ENCODE measurements at places on chromosomes 16 and 17.

DNA sequence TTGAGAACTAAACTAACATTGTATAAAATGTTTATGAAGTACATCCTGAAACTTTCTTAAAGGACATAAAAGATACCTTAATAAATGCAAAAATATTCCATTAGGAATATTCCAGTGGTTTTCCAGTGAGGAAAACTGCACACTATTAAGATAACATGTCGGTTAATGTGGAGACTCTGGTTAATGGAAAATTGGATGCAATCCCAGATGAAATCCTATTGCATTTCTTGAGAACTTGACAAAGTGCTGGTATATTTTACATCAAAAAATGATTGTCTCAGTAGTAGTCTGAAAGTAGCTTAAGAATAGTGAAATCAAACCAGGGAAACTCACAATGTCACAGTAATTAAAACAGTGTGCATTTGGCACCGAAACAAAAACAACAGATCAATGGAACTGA lies 202.5 kb upstream of the MON1B start:
- no peak for DNase-seq

GRCh38 chr16:86037999-86038925 lies 139.3 kb downstream of the IRF8 start:
- DNase-seq: no peak

DNA sequence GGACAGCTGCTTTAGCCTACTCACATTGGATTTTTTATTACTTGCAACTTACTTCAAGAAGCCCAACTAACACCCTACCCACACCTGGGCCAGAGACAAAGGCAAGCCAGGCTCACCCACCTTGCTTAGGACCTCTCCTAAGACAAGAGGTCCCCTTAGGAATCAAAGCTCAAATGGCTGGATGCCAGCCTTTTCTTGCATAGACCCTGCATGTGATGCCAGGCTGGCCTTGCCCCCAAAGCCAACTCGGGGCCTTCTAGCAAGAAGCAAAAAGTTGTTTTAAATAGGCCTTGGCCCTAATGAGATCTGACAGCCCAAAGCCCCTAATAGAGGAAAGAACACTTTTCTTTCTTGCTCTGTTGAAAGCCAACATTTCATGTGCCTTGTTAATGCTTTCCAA lies 20.7 kb downstream of the GPRC5B start:
- DNase-seq: no peak

DNA sequence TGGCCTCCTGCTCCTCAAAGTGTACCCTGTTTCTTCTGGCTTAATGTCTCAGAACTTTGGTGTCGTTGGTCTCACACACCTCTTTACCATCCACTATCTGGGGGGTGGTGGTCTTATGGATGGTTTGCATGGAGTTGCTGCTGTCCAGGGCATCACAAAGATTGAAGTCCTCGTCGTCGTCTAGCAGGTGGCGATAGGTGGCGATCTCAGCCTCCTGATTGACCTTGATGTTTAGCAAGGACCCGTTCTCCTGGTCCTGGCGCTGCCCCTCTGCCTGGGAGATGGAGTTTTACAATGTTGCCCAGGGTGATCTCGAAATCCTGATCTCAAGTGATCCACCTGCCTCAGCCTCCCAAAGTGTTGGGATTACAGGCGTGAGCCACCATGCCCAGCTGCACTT lies 31.1 kb upstream of the HELZ start:
- DNase-seq: no peak

DNA sequence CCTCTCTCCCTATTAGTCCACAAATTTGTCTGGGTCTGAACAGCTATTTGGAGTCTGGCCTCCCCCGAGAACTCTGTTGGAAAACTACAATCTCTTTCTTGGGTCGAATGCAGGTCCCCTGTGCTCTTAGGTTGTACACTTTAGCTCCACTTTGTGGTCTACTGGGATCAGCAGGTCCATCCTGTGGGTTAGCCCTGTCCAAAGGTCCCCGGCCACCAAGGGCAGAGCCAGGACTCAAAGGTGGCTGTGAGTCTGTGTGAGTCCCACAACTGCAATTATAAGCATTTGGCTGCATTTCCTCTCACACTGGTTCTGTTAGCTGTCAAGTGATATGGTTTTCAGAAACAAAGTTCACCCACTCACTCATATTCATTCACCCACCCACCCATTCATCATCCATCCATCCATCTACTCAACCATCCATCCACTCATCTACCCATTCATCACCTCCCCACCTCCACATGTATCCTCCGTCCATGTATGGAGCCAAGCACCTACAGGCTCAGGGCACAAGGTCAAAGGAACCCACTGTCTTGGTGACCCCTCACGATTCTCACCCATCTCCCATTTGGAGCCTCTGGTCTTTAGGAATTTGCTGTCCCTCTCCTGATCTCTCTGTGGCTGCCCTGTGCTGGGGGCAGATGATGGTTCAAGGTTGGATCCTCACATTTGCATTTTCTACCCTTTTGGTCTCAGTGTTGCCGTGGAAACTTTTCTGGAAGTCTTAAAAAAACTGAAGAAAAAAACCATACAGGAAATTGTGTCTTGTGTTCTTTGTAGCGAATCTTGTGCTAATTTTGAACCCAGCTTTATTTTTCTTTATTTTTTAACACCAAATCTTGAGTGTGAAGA lies 45.8 kb downstream of the IRF8 start:
- no peak for DNase-seq

DNA sequence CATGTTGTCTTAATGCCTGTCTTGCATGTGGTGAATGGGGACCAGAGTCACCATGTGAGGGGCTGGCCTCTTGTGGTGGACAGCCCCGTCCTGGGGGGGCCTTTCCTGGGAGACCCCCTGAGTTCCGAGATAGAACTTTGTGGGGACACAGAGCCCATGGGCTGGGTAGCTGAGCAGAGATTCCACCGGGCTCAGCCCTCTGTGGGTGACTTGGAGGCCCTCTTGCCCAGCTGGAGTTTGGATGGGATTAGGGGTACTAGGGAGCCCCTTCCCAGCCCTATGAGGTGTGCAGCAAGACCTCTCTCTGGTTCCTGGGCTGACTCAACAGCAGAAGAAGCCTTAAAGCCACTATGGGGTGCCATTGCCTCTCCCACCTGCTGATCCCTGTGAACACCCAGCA lies 38.1 kb downstream of the MRC2 start:
- DNase-seq: no peak

GRCh38 chr17:3802461-3803307 lies 1.7 kb upstream of the ITGAE start:
- DNase-seq: no peak

GRCh38 chr16:47260503-47260902 lies 116.8 kb upstream of the NETO2 start:
- DNase-seq: no peak

DNA sequence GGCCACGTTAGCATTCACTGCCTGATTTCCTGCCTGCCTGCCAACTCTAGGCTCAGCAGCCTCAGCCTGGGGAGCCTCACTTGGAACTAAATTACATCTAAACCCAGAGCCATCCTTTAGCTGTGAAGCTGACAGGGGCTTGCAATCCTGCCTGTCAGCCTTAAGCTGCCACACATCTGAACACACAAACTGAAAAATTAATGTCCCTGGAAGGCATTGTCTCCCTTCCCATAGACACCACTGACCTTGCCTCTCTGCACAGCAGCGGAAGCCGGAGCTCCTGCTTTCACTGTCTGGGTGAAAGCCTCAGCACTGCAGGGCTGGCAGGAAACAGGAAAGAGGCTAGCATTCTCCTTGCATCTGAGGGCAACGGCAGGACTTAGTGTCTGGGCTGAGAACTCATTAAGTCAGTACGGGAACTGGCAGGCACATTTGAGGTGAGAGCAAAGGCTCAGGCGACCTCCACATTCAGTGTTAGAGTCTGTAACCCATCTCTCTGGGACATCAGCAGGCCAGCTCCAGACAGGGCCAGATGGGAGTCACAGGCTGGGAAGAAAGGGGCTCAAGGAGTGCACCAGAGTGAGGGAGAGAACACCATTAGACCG lies 452.4 kb upstream of the C16orf82 start:
- no peak for DNase-seq

GRCh38 chr17:14704121-14704520 lies 403.2 kb downstream of the HS3ST3B1 start:
- DNase-seq: no peak

DNA sequence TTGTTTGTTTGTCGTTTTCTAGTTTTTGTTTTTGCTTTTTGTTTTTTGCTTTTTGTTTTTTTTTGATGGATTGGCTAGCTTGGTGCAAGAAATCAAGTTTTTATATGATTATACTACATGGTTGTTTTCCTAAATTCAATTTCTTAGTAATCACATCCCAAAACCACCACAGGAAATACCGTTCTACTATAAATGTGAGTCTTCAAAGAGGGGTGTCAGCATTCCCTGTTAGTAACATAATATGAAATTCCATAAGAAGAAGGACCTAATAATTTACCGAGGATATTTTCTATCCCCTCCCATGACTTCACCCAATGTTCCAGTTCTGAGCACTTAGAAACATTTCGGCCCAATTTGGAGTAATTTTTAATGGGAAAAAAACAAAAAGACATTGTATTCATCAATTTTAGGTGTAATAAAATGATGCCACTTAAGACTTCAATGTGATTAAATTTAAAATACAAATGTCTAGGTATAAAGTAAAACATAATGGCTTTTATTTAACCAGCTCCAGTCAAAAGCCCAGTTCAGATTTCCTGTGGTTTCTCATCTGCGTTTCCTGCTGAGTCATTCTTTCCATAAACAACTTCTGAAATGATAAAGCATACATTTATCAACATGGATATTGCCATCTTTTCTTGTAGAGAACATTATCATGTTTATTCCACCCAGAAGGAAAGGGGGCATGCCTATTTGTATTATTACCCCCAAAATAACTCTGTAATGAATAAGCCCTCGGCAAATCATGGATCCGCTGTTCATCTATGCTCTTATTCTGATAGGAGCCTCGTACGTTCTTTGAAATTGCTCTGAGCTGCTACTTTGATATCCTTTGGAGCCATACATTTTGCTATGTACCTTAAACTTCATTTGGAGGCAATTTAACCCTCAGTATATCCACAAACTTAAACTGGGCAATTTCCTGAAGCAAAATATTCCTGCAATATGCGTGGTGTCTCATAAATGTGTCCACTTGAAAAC lies 28.1 kb downstream of the HSBP1 start:
- DNase-seq: peak; percentile 52

GRCh38 chr16:73546341-73546845 lies 498.5 kb upstream of the ZFHX3 start:
- no peak for DNase-seq

GRCh38 chr16:78579020-78579419 lies 479.6 kb downstream of the WWOX start:
- DNase-seq: no peak

DNA sequence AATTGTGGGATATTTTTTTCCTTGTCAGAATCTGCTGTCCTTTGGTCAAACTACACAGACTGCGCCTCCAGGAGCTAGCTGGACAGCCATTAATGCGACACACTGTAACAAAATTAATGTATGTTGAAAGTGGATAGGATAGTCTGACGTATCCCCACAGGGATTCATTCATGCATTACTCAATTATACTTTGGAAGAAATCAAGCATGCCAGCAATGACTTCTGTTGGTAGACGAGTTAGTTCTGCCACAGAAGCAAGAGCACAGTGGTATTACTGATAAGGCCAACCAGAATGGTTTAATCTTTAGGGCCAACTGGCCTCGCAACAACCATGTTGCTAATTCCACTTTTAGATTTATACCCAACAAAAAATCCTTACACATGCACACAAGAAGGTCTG lies 106.4 kb upstream of the TOB1 start:
- DNase-seq: no peak

- no peak for DNase-seq
These were observed 62.7 kb downstream of the RBFOX3 start for GRCh38 chr17:79548116-79548515.

GRCh38 chr17:82668631-82669099 lies 20.4 kb upstream of the WDR45B start:
- peak; percentile 82 for DNase-seq

DNA sequence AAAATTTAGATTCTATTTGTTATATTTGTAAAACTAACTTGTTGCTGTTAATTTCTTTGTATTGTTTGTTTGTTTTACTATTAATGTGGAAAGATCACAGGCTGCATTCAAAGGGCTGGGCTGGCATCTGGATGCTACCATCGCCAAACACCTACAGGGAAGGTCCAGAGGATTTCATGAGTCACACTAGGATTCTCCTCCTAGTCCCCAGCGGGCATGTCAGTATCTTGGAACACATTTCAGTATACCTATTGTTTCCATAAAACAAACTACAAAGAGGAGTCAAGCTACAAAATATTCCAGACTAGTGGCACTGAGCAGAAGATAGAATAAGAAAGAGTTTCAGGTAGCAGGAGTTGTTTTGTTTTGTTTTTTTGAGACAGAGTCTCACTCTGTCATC lies 55.3 kb downstream of the NOG start:
- DNase-seq: no peak

DNA sequence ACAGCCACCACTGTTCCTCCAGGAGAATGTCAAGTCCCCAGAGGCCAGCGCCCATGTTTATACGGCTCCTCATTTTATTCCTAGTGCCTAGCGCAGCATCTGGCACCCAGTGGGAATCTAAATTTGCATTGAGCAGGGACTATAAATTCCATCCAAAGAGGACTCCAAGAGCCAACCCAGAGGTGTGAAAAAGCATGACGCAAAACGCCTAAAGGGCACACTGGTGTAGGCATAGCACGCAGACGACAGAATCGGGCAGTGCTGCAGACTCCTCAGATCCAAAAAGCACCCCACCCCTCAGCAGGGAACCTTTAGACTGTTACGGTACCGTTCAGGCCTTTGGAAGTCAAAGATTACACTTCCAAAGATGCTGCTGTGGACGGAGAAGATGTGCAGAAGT lies 19.5 kb downstream of the TEKT5 start:
- DNase-seq: no peak

- no peak for DNase-seq
These were observed 27.5 kb downstream of the TRPV3 start for GRCh38 chr17:3529817-3530741.

- no peak for DNase-seq
These were observed 54.6 kb upstream of the ZNF750 start for GRCh38 chr17:82894389-82894788.

GRCh38 chr17:50911890-50912289 lies 45.7 kb upstream of the TOB1 start:
- DNase-seq: no peak

GRCh38 chr17:49862781-49863331 lies 15.0 kb upstream of the TAC4 start:
- no peak for DNase-seq

DNA sequence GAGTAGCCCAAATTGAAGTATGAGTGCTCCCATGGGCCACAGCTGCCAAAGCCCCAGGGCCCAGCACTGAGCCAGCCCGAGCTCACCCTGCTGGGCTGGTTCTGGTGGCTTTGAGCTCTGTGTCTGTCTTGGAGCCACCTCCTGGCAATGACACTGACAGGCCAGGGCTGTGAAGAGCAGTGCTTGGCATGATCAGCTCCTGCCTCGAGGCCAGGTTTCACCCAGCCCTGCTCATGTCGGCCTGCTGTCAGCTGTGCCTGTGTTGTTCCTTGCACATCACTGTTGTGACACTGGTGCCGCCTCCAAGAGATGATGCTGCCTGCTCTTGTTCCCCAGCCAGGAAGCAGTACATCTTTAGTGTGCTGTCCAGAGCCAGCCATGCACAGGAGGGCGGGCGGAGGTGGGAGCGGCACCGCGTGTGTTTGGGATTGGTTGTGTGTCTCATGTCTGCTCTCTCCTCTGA lies 26.0 kb downstream of the PLD6 start:
- no peak for DNase-seq

- DNase-seq: no peak
These were observed 7.1 kb downstream of the ERBB2 start for GRCh38 chr17:39706921-39707337.

Data from Kasumi-1 (cell line).